ENCODE measurements at places on chromosomes 5 and 9. TPM values are rescaled to one million over a fixed set of nuclear protein-coding genes. Genes with fewer than 3 reads are reported as not detected.

SH3TC2 gene
- total RNA-seq: 1.0 TPM

C5orf47 gene
- total RNA-seq: not detected

NPM1 gene
- total RNA-seq: 1,448 TPM

SPATA31E1 gene
- total RNA-seq: not detected
